ENCODE measurements at places on chromosomes 7 and 10.

GRCh38 chr7:92854501-92855238 is 18.3 kb upstream of the CDK6 start:
- no peak for DNase-seq

DNA sequence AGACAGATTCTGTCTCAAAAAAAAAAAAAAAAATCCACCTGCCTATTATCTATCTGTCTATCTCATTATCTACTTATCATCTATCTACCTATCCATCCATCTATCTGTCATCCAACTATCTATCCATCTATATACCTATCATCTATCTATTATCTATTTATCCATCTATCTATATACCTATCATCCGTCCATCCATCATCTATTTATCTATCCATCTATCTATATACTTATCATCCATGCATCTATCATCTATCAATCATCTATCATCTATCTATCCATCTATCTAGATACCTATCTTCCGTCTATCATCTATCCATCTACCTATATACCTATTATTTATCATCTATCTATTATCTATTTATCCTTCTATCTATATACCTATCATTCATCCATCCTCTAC is 16.5 kb upstream of the TPST1 start:
- no peak for DNase-seq

GRCh38 chr7:49780953-49781352 is 7.5 kb downstream of the VWC2 start:
- no peak for DNase-seq

GRCh38 chr10:24468281-24468751 is 255.4 kb downstream of the ARHGAP21 start:
- no peak for DNase-seq

- DNase-seq, result no peak
Observed at GRCh38 chr10:108894402-108895301, 1028.7 kb downstream of the XPNPEP1 start.

- peak; percentile 18 for DNase-seq
Observed at GRCh38 chr10:29057822-29058331, 231.0 kb upstream of the LYZL1 start.

- peak; percentile 84 for DNase-seq
Observed at GRCh38 chr10:113133497-113134115, 183.6 kb downstream of the TCF7L2 start.

DNA sequence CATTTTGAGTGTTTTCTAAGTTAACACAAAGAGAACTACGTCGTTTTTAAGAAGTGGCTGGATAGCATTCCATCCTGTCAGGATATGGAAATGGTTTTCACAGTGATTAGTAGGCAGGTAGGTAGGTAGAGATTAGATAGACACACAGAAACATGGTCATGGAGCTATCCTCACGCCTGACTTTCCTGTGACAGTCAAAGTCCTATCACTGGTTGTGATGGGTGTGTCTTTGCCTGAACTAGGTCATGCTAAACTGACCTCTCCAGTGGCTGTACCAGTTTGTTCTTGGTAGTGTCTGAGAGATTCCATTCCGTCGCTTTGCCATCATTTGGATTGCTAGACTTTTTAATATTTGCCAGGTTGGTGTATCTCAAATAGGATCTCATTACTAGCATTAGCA is 28.2 kb downstream of the FKBP6 start:
- DNase-seq, result no peak

DNA sequence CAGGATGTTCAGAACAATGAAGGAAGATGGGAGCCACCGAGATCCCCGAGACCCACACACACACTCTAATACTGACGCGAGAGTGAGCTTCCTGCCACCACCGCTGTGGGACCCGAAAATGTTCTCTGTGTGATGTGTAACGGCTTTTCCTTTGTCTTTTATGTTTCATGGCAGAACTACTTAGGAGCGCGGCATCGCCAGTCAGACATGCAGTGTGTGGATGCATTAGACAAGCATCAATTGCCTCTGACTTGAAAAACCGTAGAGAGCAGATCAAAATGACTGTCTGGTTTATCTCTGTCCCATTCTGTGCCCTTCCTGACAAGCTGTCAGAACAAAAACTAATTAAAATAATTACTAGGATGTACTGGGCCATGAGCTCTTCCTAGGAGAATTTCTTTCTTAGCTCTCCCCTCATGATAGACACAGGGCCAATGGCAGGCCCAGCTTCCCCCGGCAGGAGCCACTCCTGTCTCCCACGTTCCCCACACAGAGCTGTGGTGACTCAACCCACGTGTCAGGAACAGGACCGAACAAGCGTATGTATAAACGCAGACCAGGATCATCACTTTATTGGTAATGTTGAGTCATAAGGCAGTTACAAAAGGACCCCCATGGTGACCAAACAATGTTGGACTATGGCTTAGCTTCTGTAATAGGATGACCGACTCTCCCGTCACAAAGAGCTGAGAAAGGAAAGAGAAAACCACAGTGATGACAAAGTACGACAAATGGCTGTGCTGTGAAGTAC is 705.0 kb downstream of the PARD3 start:
- peak; percentile 91 for DNase-seq

DNA sequence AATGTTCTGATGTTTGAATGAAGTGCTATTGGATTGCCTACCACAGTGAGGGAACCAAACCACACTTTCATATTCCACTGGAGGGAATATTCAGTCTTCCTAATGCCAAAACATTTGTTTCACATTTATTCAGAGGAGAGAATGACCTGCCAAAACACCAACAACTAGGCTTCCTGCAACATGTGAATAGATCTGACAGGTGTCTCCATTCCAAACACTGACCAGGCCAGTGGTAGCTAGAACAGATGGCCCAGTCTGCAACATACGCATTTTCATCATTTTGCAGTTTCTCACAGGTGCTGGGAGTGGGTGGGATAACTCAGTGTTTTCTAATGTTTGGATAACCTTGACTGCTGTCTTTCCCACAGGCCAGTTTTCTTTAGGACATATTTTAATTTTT is 110.0 kb downstream of the RELN start:
- DNase-seq, result no peak

- no peak for DNase-seq
Observed at GRCh38 chr10:70552586-70552985, 50.0 kb downstream of the PRF1 start.

- DNase-seq, result no peak
Observed at GRCh38 chr7:67637023-67637358, 640.4 kb downstream of the TYW1 start.

- DNase-seq, result no peak
Observed at GRCh38 chr7:170551-171363, 21.6 kb upstream of the FAM20C start.

DNA sequence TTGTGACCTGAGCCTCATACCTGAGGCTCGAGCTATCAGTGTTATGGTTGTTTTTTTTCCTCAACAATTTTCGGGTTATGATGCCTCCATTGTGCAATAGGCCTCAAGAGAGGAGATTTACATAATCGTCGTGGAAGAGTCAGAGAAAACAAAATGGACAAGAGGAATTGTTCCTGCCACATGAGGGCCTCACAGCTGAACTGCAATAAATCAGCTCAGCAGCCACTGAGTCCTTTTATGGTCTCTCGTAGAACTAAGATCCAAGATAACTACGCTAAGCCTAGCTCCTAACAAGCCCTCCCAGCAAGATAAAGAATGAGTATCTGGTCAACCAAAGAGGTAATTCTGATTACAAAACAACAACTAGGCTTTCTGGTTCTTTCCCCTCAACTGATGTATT is 336.8 kb downstream of the WDR11 start:
- no peak for DNase-seq

- DNase-seq, result peak; percentile 87
Observed at GRCh38 chr7:131015657-131015958, 281.6 kb upstream of the KLF14 start.

DNA sequence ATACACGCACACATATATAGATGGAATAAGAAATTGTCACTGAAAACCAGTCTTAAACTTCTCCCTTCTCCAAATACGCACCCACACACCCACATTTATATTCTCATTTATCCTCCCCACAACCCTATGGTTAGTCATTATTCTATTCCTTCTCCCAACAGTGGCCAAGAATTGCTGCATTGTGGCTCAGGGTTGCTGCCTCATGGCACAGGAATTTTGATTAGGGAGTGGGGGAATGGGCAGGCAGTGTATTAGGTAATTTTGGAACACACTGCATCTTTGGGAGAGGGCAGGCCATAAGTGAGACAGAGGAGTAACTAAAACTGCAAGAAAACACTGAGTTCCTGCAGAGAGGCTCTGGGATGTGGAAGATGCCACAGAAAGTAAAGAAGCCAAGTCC is 35.7 kb downstream of the NAPEPLD start:
- peak; percentile 95 for DNase-seq

DNA sequence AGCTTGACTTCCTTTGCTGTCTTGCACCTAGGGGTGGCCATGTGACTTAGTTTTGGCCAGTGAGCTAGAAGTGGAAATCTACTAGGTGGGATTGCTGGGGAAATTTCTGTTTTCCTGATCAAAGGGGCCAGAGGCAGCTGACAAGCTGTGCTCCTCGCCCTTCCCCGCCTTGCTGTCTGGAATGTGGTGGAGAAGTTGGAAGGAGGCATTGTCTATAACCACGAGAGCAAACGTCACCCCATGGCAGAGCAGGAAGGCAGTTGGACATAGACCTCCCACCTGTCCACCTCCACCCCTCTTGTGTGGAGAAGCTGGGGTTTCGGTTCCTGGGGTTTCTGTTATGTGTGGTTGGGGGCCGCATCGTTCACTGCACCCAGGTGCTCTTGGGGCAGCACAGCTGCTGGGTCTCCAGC is 7.3 kb downstream of the SFRP5 start:
- no peak for DNase-seq

GRCh38 chr7:54112567-54112966 is 429.6 kb upstream of the VSTM2A start:
- DNase-seq, result no peak

DNA sequence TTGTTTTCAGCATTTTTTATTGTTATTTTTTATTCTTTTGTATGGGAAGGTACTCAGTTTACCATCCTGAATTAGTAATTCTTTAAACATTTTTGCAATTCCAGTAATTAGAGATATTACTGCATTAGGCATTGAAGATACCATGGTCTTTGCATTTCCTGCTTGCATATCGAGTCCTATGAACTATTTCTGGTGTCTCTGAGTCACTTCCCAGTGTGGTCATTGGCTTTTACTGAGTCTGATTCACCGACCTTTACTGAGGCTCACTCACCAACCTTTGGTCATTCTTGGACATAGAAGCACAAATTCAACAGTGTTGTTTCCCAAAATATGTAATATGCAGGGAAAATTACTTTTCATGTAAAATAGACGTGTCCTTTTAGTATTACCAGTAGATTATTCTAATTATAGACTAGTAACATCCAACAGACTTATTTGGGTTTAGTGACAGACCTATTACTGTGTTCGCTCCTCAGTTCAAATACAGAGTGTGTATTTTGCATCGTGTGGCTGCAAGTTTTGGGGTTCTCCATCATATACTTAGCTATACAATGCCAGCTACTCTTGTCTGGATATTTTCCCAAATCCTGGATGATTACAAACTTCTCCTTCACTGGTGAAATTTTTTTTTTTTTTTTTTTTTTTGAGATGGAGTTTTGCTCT is 180.7 kb upstream of the PRSS1 start:
- DNase-seq, result peak; percentile 85

GRCh38 chr10:132574783-132575319 is 37.3 kb downstream of the INPP5A start:
- peak; percentile 61 for DNase-seq

DNA sequence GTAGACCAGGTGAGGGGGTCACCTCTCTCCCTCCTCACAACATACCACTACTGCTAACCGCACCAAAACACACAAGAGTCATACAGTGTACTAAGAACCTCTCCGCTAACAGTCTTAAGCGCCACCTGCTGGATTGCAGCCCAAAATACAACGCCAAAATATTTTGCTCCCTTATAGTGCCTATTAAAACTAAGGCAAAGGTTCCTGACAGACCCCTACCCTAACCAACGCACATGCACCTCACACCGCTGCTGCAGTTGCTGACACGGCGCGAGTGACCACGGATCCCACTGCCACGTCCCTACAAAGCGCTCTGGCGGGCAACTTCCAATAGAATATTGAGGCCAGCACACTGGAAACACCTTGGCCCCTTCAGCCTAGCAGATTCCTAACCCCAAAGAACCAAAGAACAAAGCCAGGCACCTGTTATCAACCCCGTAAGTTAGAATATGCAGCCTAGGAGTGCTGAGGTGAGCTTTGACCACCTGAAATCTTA is 563.6 kb upstream of the SEMA3D start:
- DNase-seq, result peak; percentile 51

- no peak for DNase-seq
Observed at GRCh38 chr7:81459485-81459884, 310.4 kb downstream of the HGF start.

DNA sequence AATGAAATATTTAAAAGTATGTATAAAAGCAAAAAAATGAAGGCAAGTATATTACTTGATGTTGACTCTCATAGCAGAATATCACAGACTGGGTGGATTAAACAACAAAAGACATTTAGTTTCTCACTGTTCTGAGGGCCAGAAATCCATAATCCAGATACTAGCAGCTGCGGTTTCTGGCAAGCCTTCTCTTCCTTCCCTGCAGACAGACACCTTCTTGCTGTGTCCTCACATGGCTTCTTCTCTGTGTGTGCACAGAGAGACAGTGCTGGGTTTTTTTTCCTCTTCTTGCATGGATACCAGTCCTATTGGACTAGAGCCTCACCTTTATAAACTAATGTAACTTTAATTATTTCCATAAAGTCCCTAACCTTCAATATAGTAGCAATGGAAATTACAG is 127.9 kb upstream of the AKR1E2 start:
- no peak for DNase-seq

DNA sequence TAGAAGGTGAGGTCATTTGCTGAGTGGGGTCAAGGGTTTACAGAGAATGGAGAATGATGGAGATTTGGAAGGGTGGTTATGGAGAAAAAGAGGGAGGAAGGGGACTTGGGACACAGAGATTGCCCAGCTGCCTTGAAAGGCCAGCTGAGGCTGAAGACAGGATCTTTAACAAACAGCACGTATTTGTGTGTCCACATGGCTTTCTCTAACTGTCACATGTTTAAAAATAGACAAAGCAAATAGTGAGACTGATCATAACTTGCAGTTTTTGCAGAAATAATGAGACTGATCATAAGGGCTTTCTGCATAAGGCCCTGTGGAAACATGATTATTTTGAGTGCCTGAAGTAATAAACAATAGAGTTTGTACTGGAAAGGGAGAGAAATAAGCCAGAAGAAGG is 212.7 kb downstream of the HDAC9 start:
- no peak for DNase-seq

GRCh38 chr10:54266395-54266794 is 534.6 kb downstream of the PCDH15 start:
- DNase-seq, result no peak

GRCh38 chr10:69413221-69413865 is 3.4 kb downstream of the TACR2 start:
- peak; percentile 70 for DNase-seq

GRCh38 chr7:137987018-137987349 is 14.9 kb downstream of the CREB3L2 start:
- no peak for DNase-seq
